ENCODE measurements at places on chromosomes 3 and 15.

GRCh38 chr3:104537323-104537722, 829.4 kb upstream of the ALCAM start:
- no peak for DNase-seq

GRCh38 chr3:111967068-111967467, 11.8 kb upstream of the ABHD10 start:
- no peak for DNase-seq

DNA sequence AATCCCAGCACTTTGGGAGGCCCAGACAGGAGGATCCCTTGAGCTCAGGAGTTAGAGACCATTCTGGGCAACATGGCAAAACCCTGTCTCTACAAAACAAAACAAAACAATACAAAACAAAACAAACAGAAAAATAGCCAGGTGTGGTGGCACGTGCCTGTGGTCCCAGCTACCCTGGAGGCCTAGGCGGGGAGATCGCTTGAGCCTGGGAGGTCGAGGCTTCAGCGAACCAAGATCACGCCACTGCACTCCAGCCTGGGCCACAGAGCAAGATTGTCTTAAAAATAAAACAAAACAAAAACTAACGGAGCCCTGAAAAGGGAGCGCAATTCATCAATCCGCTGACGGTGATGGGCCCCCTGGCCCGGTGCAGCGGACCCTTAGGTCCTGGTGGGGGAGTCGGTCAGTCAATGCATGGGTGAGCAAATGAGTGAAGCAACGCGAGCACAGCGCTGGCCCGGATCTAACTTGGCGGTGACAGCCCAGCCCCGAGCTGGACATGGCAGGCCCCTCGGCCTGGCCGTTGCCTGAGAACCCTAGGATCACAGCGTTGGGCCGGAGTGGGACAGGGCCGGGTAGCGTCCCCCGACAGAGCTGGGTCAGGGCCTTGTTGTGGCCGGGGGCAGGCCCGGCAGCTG, 52.4 kb upstream of the BLM start:
- no peak for DNase-seq

- DNase-seq: no peak
Measured at GRCh38 chr3:141292356-141293058, 60.9 kb downstream of the PXYLP1 start.

DNA sequence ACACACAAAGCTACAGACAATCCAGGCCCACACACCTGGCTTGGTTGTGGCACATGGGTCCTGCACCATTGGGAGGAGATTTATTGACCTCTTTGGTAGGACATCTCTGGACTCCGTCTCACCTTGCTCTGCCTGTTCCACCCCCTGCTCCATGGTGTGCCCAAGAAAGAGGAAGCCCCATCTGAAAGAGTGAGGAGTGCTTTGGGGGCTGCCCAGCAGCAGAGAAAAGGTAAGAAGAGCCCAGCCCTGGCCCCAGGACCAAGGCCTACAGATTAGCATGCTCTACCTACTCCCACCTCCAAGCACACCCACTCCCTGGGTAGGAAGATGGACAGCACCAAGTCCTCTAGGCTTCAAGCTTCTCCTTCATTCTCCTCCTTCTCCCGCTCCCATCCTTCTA, 3.2 kb upstream of the DCAF1 start:
- DNase-seq: no peak

DNA sequence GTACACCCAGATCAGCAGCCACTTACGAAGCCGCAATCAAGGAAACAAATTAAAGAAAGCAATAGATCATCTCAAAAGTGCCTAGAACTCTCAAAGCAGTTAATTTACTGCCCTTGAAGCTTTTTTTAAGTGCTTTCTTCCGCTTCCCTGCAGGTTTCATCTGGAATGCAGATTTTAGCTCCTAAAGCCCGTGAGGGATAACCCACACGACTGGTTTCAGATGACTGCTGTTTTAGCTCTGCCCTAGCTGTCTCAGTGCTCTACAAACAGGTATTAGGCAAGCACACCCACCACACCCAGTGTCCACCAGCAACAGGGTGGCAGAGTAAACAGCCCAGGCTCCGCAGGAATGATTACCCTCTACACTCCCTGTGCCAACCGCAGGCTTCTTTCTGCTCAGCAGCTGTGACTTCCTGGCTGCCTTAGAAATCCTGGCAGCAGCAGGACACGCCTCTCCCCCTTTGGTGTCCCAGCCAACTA, 126.0 kb downstream of the FMN1 start:
- no peak for DNase-seq

- DNase-seq: no peak
Measured at GRCh38 chr3:88596451-88596850, 446.7 kb downstream of the C3orf38 start.

- DNase-seq: no peak
Measured at GRCh38 chr3:50154476-50154839, 666 bp upstream of the SEMA3F start.

- DNase-seq: peak; percentile 59
Measured at GRCh38 chr3:113606539-113607218, 74.3 kb downstream of the SIDT1 start.

DNA sequence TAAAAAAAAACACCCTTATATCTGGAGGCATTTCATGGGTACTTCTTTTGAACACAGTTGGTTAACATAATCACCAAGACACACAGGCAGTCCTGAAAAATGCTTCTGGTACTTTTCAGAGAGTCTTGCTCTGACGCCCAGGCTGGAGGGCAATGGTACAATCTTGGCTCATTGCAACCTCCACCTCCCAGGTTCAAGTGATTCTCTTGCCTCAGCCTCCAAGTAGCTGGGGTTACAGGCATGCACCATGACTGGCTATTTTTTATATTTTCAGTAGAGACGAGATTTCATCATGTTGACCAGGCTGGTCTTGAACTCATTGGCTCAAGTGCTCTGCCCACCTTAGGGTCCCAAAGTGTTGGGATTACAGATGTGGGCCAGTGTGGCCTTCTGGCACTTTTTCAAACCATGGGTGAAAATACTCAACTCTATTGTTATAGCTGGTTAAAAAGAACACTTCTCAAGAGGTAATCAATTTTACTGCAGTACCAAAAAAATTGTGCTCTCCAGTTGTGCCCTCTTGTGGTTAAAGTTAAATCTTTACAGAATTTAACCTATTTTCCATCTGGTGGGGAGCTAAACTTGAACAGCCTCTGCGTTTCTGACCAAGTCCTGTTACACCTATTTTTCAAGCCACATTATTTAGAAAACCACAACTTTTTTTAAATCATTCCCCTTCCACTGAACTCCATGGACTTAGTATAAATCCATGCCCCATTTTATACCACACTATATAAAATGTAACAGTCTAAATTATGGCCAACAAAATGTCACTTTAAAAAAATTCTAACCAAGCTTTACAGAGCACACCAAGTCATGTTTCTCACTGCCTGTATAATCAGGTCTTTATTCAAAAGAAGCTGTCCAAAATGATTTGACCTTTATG, 1.2 kb upstream of the SNAPC5 start:
- no peak for DNase-seq

DNA sequence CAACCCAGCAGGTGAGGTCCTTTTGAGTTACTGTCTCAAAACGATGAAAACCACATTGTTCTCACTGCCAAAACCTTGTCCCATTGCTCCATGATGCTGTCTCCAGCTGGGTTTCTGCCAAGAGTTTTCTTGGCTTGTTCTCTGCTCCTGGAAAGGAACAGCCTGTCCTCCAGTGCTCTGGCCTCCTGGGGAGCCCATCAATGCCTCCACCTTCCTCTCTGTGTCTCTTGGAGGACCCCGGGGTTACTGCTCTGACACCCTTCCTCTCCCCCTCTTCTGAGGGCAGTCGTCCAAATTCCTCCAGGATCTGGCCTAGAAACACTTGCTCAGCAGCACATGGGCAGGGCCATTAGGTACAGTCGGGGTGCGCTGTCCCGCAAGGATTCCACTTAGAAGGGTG, 63.9 kb upstream of the RGMA start:
- no peak for DNase-seq

GRCh38 chr3:112128843-112129727, 4.0 kb downstream of the GCSAM start:
- DNase-seq: no peak

DNA sequence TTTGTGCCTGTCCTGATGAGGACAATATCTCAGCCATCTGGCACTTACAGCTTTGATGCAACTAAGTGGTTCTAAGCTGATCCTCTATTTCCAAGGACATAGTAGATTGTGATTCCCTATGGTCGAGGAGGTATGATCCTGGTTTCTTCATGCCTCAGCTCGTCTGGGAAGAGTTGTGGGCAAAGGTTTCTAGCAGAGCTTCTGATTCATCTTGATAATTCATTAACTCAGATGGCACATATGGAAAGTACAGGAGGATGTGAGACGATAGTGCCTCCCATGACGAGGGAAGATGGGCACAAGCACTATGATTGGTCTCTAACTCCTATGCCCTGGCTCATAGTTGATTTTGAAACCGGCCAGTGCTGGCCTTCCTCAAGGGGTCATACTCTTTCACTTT, 334.2 kb upstream of the SEMA6D start:
- no peak for DNase-seq

- DNase-seq: no peak
Measured at GRCh38 chr15:27884726-27885125, 214.4 kb downstream of the OCA2 start.

DNA sequence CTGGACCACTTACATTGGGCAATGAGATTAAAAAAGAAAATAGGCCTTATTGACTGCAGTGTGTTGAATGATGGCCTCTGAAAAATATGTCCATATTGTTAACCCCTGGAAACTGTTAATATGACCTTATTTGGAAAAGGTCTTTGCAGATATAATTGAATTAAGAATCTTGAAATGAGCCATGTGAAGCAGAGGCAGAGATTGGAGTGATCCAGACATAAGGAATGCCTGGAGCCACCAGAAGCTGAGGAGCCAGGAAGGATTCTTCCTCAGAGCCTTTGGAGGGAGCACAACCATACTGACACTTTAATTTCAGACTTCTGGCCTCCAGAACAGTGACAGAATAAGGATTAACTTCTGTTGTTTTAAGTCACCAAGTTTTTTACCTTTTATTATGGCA, 510.4 kb upstream of the AGTR1 start:
- no peak for DNase-seq

DNA sequence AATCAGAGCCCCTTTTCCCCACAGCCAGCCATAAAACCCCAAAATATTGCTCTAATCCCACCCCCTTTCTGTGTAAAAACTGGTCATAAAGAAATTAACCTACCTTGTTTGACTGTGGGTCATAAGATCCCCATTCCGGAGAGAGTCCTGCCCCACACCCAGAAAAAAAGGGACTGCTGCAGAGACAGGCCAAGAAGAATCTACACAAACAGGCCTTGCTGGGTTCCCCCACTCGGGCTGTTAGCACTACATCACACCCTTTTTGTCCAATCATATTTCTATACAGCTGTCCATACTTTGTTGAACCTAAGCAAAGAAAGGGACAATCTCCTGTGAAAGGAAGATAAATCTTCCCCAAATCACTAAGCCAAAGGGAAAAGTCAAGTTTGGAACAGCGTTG, 84.4 kb upstream of the MFGE8 start:
- DNase-seq: no peak

DNA sequence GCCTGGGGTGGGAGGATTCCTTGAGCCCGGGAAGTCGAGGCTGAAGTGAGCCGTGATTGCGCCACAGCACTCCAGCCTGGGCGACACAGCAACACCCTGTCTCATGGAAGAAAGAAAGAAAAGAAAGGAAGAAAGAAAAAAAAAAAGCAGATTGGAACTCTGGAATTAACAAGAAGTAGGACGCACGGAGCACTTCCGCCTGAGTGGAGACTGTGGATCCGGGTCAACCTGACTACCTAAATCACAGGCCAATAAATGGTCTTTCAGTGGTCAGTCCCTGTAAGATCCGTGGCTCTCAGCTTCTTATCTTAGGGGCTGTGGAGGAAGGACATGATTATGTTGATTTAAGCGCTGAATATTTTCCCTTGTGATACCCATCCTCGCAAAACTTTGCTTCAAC, 2.4 kb upstream of the PPARG start:
- no peak for DNase-seq

GRCh38 chr3:116020495-116020894, 397.2 kb downstream of the GAP43 start:
- DNase-seq: no peak
